Left lobe of liver (tissue), 2 donors: ENCODE measurements at places on chromosomes 7 and 10.

GRCh38 chr10:68333440-68334431 is 1.0 kb upstream of the PBLD start:
- DNase-seq, result no peak

- DNase-seq, result no peak
Observed at GRCh38 chr10:110632591-110633215, 11.4 kb upstream of the RBM20 start.

- no peak for DNase-seq
Observed at GRCh38 chr10:58414270-58415041, 29.2 kb downstream of the TFAM start.

- peak; percentile 83 for DNase-seq
Observed at GRCh38 chr10:119270762-119271366, 63.5 kb downstream of the GRK5 start.

GRCh38 chr7:76409537-76409936 is at the start of gene SSC4D:
Gene SSC4D (minus strand): TSS chr7:76409697. CDS start chr7:76404439, 5,258 bp downstream.
- no peak for DNase-seq

GRCh38 chr10:70441895-70442309 is 421 bp upstream of the NODAL start:
- DNase-seq, result no peak

GRCh38 chr7:26451997-26452396 is 160.3 kb downstream of the SNX10 start:
- DNase-seq, result no peak

DNA sequence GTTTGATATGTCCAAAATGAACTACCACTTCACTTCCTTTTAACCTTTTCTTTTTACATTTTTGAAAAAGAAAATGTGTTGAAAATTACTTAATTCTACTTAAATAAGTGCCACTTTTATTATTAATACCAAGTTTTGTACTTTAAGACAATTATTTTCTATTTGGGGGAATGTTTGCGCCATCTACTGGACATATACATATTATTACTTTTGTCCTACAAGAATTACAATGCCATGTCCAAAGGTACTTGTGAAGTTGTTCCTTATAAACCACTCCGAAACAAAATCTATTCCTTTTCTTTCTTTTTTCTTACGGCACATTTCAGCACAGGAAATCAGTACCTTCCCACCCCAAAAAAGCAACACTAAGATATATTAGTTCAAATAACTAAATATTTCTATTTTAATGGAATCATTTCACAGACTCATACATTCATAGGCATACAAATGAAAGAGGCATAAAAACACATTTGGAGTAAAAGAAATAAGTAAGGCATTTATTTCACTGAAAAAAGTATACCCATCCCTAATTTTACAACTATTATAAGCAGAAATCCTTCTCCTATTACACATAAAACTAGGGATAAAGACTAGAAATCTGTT is 169.9 kb downstream of the RNF133 start:
- no peak for DNase-seq

DNA sequence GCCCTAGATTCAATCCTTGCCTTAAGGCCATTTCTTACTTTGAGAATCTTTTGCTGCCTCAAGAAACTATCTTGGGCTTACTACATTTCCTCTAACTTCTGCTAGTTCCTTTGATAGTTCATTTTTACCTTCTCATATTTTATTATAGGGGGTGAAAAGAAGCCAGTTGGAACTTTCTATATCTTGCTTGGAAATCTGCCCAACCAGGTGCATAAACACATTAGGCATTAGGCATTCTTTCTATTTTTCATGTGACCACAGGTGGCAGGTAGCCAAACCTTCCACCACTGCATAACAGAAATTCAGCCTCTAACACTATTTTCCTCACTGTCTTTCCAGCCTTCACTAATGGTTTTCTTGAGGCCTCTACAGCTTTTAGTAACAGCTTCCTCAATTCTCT is 300.0 kb upstream of the SP8 start:
- no peak for DNase-seq

DNA sequence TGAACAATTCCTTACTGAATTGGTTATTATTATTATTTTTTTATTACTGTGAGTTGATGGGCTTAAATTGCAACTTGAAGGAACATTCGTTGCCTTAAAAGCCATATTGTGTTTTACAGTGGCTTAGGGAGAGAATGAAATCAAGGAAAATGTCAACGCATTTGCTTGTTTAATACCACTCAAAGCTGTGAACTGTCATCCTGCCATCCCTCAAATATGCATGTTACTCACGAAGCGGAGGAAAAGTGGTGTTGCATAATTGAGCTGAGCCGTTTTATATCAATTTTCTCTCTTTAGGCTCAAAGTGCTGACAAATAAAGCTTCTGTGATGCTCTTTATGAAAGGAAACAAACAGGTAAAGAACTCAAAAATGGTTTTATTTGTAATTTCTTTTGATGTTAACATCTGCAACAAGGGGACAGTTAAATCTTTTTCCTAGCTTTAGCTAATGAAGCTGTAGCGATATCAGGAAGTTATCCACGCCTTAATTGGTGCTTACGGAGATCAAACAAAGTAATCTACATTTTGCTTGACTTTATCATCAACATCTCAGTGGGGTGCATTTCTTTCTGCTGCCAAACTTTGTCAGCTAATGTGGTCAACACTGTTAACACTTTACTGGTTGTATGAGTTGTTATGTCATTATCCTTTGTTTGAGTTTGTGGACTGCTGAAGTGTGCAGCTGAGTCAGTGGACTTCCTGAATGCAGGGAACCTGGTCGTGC is 33.1 kb downstream of the GLRX3 start:
- no peak for DNase-seq

DNA sequence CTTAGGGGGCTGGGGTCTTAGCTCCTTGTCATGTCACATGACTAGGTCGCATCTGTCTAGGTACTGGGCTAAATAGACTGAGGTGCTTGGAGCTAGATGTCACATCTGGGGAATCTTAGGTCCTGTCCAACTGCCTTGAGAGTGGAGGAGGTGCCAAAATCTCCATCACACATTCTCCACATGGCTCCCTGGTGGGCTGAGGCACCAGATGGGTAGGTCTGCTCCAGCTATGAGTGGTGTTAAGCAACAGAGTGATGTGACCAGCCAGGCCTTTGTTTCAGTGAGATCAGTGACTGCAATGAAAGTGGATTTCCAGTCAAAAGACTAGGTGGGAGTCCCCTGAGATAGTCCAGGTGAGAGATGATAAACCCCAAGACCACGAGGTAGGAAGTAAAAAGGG is 251.8 kb downstream of the BMPER start:
- no peak for DNase-seq

GRCh38 chr10:3195726-3196125 is 23.1 kb upstream of the PITRM1 start:
- DNase-seq, result no peak

DNA sequence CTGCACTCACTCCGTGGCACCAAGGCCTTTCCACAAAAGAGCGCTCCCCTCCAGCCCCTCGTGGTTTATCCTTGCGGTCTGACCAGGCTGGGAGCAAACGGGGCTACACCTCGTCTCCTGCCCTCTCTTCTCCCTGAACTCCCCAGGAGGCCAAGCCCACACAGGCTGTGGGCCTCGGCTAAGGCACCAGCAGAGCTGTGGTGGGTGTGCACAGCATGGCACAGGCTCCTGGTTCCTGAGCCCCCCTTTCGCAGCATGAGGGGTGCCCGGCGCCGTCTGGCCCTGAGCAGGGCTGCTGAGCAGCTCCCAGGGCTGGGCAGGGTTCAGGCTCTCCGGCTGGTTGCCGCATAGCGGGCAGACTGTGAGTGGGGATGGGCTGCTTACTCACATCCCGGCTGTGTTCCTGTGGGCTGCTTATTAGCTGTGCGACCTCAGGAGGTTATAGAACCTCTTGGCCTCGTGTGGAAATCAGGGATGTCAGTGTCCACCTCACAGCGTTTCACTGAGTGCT is 90.4 kb downstream of the ZMIZ1 start:
- no peak for DNase-seq
